ENCODE measurements at places on chromosomes 1 and 21.
A peak's percentile ranks its signal among the peaks of the same experiment; 100 is the strongest.

- no peak for DNase-seq
Measured at GRCh38 chr21:27448960-27449359, 482.1 kb upstream of the ADAMTS5 start.

DNA sequence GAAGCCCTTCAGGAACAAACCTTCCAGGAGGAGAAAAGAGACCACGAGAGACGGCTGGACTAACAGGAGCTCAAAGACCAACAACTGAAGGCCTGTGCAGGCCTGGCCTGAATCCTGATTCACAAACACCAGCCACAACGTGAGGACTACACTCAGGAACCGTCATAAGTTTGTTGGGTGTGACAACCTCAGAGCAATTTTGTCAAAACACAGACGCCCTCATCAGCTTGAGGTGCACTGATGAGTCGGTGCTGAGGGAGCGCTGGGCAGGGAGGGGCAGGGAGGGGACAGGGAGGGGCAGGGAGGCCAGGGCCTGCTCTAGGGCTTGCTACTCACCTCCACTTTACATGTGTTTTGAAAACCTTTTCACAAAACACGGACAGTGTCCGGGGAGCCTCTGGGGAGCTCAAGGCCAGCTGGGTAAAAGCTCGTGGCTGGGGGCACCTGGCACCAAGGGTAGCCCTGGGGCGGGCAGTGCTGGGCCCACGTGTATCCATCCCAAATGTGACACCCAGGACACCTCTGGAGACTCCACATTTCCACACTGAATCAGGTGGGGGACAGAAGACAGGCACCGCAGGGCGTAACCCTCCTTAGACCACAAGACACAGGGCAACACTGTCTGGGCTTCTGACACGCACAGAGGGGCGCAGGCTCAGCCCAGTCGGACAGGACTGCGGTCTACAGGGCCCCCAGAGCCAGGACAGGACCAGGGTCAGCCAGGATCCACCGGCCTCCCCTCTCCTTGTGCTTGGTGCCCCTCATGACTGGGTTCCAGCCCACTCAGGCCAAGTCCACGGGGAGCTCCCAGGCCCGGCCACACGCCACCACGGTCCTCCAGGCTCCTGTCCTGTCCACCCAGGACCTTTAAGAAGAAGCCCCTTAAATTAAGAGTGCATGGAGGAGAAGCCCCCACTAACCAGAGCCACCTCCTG is 16.5 kb downstream of the LSS start:
- no peak for DNase-seq

GRCh38 chr21:43591571-43591970 is 67.7 kb downstream of the HSF2BP start:
- no peak for DNase-seq

DNA sequence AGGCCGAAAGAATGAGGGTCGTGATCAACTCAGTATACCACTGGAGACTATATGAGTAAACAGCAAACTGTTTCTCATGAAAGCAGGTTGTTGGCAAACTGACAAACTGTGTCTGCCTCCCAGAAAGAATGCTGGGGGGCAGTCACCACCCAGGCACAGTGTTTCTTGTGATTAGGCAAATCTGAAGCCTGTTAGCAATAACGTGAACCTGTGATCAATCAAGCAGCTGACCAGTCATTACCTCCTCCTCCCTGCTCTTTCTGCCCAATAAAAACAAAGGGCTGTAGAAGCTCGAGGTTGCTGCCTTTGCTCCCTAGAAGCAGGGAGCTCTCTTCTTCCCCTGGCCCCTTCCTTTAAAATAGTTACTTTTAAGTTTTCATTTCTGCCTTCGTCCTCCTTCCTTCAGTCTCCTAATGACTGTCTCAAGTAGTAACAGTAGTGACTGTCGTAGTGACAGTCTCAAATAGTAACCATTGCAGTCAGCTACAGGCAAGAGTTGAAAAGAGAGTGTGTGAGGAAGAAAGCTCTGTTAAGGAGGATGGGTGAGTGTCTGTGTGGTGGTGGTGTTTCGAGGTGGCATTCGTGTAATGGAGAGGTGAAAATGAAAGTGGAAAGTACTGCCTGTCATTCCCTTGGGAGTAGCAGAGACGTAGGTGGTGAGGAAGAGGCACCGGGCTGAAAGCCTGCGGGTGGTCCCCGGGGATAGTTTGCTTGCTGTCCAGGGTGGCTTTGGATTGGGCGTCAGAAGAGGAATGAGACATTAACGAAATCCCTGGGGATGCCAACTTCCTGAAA is 14.5 kb downstream of the HHAT start:
- no peak for DNase-seq

GRCh38 chr1:6909857-6910256 is 124.6 kb downstream of the CAMTA1 start:
- DNase-seq = no peak

GRCh38 chr1:62796221-62796620 is 12.3 kb downstream of the ATG4C start:
- DNase-seq = no peak

GRCh38 chr1:219433496-219434131 is 179.3 kb downstream of the ZC3H11B start:
- DNase-seq = no peak

GRCh38 chr1:234972411-234973191 is 156.0 kb downstream of the TOMM20 start:
- no peak for DNase-seq

DNA sequence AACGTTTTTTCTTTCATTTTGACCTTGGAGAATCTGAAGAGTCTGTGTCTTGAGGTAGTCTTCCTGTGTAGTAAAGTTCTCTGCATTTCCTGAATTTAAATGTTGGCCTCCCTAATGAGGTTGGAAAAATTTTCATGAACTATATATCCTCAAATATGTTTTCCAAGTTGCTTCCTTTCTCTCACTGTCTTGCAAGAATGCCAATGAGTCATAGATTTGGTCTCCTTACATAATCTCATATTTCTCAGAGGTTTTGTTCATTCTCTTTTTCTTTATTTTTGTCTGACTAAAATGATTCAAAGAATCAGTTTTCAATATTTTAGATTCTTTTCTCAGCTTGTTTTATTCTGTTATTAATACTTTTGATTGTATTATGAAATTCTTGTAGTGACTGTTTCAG is 87.6 kb downstream of the DRAM2 start:
- no peak for DNase-seq

DNA sequence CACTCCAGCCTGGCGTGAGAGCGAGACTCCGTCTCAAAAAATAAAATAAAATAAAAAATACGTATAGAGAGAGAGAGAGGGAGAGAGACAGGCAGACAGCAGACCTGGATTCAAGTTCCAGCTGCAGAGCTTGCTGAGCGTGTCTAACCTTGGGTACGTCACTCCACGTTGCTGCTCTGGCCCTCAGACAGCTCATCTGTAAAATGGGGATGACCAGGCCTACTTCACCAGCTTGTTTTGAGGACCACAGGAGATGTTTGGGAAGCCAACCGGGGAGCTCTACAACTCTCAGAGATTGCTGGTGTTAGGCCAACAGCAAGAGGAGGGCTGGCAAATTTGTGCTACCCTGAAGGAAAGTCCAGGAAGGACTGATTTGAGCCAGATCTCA is 499 bp upstream of the TRAF5 start:
- DNase-seq = no peak

- DNase-seq = no peak
Measured at GRCh38 chr1:165616987-165617546, 14.0 kb upstream of the MGST3 start.

- DNase-seq = no peak
Measured at GRCh38 chr21:17823846-17824245, 4.7 kb upstream of the C21orf91 start.

DNA sequence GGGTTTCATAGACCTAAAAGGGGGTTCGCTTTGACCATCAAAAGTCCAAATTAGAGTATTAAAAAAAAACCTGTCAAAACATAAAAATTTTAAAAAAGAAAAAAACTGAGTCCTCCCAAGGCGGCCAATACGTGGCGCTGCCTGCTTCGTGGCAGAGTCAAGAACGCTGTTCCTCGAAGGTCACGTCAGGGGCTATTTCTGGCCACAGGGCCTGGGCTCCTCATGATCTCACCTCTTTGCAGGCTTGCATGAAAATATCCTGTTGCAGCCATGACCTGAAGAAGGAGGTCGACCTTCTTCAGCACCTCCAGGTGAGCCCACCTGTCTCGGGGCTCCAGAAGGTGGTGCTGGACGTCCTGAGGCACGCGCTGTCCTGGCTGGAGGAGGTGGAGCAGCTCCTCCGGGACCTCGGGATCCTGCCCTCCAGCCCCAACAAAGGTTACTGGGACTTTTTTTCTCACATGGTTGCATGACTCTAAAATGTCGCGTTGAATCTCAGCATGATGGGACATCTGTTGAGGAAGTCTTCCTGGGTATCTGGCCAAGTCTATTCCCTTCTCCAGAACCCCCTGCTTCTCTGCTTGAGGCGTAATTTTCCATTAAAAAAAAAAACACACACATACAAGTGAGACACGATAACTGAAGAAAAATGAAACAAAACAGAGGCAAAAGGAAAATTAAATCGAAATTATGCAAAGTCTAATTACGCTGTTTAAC is 80.4 kb upstream of the EFHD2 start:
- DNase-seq = no peak

DNA sequence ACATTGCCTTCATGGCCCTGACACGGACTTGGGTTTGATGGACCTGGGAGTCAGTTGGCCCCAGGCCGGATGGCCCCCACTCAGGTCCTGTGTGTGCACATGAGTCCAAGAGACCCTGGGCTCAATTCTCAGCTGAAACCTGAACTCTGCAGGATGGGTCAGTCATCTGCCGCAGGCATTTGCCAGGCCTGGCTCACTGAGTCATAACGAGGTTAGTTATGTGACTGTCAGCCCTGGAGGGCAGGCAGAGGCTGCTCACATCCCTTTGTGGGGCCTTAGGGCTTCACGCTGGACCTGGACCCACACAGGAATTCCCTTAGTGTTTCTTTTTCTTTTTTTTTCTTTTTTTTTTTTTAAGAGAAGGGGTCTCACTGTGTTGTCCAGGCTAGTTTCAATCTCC is 46.5 kb downstream of the PSMG1 start:
- no peak for DNase-seq

- DNase-seq = no peak
Measured at GRCh38 chr1:240116831-240117769, 25.4 kb downstream of the FMN2 start.

DNA sequence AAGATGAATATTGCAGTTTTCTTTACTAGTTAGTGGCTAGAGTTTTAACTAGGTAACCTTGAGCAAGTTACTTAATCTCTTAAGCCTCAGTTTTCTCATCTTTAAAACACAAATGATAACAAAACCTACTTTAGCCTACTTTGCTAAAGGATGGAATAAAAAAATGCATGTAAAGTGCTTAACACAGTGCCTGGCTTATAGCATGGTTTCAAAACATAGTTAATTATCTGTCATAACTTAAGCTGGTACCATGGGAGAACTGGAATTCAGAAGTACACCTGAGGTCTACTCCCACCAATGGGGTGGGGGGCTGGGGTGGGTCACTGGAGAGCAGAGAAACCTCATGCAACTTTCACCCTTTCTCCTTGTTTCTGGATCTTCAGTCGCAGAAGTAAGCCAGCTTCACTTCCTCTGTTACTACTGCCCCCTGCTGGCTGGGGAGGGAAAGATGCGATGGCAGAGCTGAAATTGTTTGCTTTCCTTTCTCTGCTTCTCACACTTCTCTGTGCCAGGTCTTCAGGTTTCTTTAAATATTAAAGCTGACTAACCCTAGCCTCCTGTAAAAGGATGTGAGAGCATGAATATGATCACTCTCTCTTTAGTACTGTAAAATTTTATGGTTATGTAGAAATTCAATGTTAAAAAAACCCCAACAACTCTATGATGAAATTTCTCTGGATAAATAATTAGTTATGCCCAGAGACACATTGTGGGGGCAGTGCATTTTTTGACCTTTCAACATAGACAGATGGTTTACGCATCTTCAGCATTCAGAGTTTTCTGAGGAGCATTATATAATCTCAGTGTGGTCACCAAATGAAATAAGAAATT is 324.2 kb downstream of the HLX start:
- peak; percentile 1 for DNase-seq

DNA sequence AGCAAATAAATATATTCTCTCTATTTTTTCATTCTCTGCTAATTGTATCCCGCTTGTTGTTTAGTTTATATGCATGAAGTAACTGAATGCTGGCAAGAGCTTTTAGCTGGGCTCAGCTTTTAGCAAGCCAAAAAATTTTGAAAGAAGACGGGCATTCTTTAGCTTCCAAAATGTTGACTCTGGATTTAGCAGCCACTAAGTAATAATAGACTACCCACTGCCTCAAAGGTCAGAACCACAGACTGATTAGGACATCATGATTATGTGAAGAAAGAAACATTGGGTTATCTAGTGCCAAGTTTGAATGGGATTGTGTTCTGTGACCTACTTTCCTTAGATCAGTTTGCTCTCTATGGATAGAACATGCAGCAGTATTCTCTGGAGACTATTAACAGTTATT is 80.3 kb upstream of the DPH5 start:
- no peak for DNase-seq

Measured in stimulated activated CD8-positive, alpha-beta memory T cell treated with anti-CD3 and anti-CD28 coated beads, Interleukin-4, amount 100 ng/mL, for 4 hours (primary cell).